Activated T-helper 1 cell treated with anti-CD3 and anti-CD28 coated beads, Interleukin-2, amount 50 U/mL, for 16 hours (primary cell): ENCODE measurements at places on chromosomes 7 and 10.

- no peak for DNase-seq
Observed at GRCh38 chr10:110600487-110601101, 33.1 kb downstream of the SMC3 start.

- DNase-seq, result no peak
Observed at GRCh38 chr10:45675388-45675787, 2.8 kb upstream of the ZFAND4 start.

DNA sequence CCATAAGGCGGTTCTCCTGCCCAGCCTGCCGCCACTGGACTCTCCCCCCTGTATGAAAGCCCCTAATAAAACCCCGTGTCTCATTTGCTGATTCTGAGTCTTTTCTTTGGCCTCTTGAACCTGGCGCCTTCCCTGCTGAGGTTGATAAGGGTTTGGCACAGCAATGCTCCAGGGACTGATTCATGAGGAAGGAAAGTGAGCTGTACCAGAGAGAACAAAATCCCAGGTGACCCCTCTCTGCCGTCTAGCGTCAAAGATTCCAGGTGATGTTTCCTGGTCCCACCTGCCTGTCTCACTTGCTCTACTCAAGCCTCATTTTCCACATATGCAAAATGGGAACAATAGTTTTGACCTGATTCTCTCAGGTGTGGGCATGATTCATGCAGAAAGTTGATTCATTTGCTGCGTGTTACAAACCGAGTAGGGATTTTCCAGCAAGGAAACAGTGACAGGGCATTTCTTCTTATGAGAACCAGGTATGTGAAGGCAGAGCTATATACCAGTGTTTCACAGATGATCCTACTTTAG is 730.6 kb upstream of the IGFBP3 start:
- no peak for DNase-seq

- no peak for DNase-seq
Observed at GRCh38 chr7:22481726-22482125, 18.3 kb downstream of the STEAP1B start.
